Occipital lobe (tissue), 3 donors: ENCODE measurements at places on chromosomes 7 and 10.

- DNase-seq: no peak
Measured at GRCh38 chr7:151672716-151673115, 153.0 kb upstream of the RHEB start.

DNA sequence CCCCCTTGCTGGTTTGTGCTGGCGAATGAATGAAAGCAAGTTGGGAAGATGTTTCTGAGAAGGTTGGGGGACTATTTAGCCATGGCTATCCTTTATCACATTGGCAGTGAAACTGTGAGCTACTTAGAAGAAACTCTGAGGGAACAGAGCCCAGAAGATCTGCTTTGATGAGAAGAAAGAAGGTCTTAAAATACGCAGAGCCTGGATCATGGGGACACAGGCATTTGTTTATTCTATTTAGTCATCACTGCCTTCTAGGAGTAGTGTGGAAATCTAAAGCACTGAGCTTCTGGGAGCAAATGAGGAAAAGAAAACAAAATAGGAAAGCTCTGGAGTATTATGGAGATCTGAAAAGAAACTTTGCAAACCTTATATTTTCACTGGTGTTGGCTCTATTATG lies 28.5 kb downstream of the CPED1 start:
- no peak for DNase-seq

DNA sequence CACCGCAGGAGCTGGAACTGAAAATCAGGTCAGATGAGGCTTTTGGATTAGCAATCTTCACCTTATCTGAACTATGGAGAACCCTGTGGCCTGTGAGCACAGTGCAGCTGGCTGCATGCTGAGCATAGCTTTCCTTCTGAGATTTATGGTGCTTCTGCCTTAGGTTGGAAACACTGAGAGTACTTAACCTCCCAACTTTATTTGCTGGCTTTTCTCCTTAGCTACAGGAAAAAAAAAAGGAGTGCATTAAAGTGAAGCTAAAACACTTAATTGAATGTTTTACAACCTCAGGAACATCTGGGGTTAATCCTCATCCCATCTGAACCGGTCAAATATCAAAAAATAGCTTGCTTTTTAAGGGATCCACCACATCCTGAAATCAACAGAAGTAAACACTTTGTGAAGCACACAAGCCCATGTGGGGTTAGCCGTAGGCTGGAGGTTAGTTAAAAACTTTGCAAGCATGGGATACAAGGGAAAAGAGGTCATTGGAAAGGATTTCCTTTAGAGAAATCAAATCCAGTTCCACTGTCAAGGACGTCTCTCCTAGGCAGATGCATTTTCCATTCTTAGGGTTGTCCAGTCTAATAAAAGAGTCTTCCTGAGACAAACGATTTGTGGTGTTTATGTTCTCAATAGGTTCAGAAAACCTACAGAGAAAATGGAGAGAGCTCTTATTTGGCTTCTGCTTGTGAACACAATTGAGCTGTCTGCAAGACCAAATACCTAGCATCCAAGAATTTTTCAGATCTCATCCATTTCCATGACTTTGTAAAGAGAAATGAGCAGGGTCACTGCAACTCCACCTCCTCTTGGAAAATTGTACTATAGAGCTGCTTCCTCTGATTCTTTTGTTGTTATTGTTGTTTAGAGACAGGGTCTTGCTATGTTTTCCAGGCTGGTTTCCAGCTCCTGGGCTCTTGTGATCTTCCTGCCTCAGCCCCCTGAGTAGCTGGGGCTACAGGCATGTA lies 470.4 kb upstream of the IGFBP3 start:
- DNase-seq: no peak

DNA sequence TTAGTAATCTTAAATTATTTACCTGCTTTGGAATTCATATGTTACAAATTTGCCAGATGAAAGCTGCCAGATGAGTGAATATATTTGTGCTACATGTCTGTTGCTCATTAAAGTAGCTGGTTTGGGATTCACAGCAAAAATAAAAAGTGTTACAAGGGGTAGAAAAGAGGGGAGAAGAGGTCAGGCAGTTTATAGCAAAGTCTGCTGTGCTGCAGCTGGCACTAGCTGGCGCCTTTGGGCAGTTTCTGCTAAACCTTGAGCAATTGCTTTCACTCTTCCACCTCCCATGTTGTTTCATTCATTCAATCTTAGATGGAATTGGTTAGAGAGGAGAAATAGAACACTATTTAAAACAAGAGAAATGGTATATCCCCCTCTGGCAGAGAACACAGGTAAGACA lies 404.1 kb upstream of the LRGUK start:
- DNase-seq: no peak

GRCh38 chr10:127587668-127588365 lies 38.7 kb downstream of the NPS start:
- no peak for DNase-seq

DNA sequence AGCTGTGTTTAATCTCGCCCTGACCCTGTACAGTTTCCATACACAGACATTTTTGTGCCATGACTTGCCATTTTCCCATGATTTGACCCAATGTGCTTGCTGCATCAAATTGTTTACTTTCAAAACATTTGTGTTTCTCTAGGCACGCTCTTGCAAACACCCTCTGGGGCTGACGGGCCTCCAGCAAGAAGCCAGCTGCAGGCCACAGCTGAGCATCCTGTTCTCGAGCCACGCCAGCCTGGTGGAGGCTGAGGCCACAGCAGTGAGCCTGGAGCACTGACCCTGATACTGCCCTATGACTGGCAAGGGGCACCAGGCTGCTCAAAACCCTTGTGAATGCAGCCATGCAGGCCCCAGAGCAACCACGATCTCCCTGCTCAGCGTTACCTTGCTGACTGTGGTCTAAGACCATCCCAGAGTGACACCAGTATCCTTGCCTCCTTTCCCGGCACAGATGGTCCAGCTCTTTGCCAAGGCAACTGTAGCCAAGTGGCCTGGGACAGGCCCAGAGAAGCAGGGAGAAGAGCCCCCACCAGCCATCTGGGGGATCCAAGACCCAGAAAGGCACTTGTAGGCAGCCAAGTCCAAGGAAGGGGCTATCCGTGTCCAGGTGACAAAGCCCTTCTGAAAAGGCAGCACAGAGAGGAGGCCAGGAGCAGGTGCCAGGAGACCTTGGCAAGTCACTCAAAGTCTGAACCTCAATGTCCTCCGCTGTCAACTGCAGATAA lies 78.5 kb downstream of the OAT start:
- DNase-seq: no peak

DNA sequence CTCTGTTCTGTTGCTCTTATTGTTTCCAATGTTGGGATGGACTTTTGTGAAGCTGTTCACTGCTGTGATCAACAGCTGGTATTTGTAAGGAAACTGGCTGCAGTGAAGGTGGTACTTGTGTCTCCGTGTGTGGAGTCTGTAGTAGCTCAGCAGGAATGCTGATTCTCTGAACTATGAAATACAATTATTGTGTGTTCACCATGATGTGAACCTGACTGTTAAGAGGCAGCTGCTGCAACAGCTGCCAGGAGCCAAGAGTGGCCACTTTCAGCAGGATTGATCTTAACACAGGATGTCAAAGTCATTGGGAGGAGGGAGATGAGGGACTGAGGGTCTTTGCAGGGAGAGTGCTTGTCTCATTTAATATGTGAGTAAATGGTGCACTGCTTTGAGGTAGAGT lies 13.9 kb downstream of the VSTM2A start:
- DNase-seq: no peak

DNA sequence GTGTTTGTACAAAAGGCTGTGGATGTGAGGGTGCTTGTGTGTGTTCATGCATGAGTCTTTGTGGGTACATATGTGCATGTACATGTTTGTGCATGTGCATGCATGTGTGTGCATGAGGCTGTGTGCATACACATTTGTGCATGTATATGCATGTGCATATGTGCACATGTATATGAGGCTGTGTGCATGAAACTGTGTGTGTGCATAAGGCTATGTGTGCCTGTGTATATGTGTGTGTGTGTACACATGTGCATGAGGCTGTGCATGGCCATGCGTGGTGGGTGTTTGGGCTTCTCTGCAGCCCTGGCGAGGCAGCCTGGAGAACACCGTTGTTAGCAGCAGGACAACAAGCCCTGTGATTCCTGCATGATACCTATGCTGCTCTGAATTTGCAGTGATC lies 207.7 kb upstream of the ADCY1 start:
- DNase-seq: no peak

- no peak for DNase-seq
Measured at GRCh38 chr10:63376560-63377304, 89.0 kb downstream of the JMJD1C start.

GRCh38 chr10:80463868-80464267 lies 9.8 kb downstream of the TSPAN14 start:
- no peak for DNase-seq

GRCh38 chr7:32177232-32177631 lies 107.0 kb upstream of the PDE1C start:
- DNase-seq: no peak

DNA sequence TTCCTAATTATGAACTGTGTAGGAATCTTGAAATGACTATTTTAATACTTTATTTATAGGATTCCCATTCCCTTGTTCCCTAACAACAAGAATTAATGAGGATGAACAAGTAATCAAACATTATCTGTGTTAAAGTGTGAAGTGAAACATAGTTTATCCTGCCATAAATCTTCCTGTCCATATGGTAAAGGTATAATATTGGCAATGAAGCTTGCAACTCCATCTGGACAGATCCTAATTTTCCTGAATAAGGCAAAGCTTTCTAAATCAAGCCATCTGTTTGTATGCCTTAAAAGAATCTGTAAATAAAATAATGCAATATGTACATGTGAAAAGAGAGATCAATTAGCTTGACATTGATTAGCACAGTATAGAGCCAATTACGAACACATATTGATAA lies 529.0 kb downstream of the ANKRD7 start:
- DNase-seq: no peak

GRCh38 chr10:103120977-103121735 lies 71.9 kb downstream of the NT5C2 start:
- DNase-seq: no peak

- no peak for DNase-seq
Measured at GRCh38 chr10:28677888-28678686, 766 bp downstream of the BAMBI start.

GRCh38 chr10:103440416-103440815 lies 11.8 kb downstream of the CALHM2 start:
- no peak for DNase-seq

GRCh38 chr10:7092603-7093002 lies 318.2 kb downstream of the SFMBT2 start:
- DNase-seq: no peak

DNA sequence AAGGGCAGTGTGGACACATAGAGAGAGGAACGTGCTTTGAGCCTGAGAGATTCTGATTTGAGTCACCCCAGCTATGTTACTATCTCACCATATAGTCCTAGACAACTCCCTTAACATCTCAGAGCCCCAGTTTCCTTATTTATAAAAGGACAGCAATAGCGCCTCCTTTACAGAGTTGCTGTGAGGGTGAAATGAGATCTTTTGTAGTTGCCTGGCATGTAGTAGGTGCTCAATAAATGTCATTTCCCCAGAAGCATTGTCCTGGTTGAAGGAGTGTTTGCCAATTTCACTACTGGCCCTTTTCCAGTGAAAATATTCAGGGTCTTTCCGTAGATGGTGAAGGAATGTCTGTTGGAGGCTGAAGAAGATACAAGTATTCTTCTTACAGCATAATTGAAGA lies 51.3 kb upstream of the FAM180A start:
- no peak for DNase-seq

DNA sequence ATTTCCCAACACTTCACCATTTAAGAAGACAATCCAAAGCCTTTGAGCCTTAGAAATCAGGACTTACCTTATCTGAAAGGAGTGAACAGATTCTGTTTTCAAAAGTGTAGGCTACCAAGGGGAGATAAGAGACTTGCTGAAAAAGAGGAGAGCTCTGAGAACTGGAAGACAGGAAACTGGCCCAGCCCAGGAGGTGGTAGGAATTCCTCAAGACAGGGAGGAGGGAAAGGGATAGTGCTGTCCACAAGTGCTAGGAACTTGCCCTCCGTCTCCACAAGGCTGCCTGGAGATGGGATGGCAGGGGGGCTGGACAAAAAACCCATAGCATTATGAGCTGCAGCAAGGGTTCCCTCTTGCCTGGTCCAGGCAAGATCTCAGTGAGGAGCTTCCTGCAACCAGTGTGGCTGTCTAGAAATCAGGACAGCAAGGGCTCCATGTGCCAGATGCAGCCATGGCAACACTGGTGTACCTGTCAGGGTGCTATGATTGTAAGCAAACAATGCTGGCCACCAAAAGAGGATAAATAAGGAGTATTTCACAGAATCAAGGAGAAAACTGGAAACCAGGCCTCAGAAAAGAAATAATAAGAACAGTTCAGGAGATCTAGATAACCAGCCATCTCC lies 22.7 kb upstream of the FRMD4A start:
- no peak for DNase-seq

DNA sequence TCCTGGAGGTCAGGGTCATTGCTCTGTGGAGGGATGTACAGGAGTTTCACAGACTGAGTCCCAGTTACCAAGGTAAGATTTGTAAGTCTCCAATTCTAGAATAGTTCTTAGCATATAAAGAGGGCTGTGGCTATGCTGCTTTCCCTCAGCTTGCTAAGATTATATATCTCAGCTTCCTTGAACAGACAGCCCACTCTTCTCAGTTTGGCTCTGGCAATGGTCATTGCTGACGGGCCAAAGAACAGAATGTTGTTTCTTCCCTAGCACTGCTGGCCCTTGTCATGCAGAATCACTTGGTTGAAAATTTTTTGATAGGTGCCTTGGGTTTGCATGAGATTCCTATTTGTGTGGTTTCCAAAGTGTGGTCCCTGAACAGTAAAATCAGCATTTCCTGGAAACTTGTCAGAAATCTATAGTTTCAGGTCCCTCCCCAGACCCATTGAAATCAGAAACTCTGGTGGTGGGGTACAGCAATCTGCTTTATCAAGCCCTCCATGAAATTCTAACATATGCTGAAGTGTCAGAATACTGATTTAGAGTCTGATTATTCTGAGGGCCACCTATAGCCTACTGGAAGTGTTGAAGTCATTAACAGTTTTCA lies 38.2 kb downstream of the NRBF2 start:
- no peak for DNase-seq

DNA sequence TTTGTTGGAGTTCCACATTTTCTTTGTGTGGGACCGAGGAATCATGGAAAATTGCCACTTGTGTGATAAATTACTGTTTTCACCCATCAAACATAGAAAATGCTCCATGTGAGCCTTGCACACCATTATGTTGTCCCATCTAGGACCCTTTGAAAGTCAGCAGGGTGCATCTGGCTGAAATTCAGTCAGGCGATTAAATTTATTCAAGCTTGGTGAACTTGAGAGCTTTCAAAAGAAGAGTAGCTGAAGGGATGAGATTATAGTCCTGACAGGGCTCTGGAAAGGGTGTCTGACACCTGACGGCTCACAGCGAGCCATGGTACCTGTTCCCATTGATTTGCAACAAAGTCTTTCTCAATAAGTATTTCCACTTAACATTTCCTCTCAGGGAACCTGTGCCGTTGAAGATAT lies 399.7 kb upstream of the ETV1 start:
- DNase-seq: no peak

- DNase-seq: no peak
Measured at GRCh38 chr7:28776463-28777157, 181.5 kb downstream of the TRIL start.

DNA sequence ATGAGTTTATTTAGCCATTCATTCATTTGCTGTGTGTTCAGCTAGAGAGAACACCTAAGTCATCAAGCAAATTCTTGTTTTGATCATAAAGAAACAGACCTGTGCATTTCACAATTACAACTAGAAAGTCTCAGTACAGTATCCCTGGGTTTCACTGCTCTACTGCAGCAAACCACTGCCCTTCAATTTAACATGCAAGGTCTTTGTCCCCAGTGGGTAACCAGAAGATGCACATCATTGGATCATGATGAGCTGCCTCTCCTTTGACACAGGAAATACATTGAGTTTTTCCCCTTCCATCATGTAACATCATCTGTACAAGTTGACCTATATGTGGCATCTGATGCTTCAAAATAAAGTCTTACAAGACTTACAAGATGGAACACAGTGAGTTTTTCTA lies 70.5 kb upstream of the MRLN start:
- DNase-seq: no peak
